ENCODE measurements at places on chromosomes 13 and 19.

DNA sequence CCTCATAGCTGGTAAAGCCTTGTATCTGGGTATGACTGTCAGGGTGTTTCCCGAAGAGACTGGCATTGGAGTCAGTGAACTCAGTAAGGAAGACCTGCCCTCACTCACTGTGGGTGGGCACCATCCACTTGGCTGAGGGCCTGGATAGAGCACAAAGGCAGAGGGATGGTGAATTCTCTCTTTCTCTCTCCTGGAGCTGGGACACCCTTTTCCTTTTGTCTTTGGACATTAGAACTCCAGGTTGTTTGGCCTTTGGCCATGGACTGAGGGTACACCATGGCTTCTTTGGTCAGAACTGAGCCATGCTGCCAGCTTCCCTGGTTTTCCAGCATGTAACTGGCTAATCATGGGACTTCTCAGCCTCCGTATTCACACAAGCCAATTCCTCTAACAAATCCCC, 4.6 kb upstream of the CEACAM1 start:
- DNase-seq: no peak

GRCh38 chr19:27736225-27736624, 1476.7 kb downstream of the UQCRFS1 start:
- no peak for DNase-seq

DNA sequence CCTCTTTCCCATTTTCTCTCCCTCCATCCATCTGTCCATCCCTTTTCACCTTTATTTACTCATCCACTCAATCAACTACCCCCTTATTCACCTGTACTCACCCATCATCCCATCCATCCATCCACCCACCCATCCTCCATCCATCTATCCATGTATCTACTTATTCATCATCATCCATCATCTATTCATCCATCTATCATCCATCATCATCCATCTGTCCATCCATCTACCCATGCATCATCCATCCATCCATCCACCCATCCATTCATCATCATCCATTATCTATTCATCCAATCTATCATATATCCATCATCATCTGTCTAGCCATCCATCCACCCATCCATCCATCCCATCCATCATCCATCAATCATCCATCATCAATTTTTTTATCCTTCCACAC, 48.3 kb upstream of the ZNF536 start:
- DNase-seq: no peak

GRCh38 chr13:46914341-46914740, 17.5 kb upstream of the HTR2A start:
- DNase-seq: no peak

DNA sequence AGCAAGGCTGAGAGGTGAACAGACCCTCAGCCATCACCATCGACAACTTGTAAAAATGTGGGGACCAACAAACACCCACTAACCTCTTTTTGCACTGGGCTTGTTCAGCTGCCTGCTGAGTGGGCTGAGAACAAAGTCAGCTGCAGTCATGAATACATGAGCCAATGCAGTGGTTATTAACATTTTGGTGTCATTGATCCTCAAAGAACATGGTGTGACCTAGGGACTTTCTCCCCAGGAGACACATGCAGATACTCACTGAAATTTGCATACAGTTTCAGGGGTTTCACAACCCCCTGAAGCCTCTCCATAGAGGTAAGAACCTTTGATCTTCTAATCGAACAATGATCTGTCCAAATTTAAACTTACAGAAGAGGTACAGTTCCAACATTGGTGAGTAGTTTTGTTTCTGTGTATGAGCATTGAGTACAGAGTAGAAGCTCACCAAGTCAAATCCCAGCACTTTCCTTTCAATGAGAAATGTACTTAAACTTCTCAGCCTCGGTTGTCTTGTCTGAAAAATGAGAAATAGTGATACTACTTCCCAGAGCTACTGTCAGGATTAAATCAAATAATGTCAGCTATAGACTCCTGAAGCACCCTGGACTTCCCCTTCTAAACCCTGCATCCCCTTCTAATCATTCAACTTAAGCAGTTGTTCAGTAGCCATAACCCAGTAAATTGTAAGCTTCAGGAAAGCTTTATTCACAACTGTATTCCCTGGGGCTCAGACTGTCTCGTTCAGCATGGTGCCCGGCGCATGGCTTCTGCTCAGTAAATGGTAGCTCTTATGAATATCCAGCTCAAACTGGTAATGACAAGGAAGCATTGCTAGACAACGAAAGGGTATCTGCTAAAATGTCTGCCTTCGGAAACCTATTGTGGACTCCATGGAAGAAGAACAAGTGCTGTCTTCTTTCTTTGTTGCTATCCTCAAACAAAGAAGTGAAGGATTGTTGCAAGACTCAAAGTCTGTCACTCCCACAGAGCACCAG, 148.7 kb downstream of the FOXO1 start:
- DNase-seq: no peak

DNA sequence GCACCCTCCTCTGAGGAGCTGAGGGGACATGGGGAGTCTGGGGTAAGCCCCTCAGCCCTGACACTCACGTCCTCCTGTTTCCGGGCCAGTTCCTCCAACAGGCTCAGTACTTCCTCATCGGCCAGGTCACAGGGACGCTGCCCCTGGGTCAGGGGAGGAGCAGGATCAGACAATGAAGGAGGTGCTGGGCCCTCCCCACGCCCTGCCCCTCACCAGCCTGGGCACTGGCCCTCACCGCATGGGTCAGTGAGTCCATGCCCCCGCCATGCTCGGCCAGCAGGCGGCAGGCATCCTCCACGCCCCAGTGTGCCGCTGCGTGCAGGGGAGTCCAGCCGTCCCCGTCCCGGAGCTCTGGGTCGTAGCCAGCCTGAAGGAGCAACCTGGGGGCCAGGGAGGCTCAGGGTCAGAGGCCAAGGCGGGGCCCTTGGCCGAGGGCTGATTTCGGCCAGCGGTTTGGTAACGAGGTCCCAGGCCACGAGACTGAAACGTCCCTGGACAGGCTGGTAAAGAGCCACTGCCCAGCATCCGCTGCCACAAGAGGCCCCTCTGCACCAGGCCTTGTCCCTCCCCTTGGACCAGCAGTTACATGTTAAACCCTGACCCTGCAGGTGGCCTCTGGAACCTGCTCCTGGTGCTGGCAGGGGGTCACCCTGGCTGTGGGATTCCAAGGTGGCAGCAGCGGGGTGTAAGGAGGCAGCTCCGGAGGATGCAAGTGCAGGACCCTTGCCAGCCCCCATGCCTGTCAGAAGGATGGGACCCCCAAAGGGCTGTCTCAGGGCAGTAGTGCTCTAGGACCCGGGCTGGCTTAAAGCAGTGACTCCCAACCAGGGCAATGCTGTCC, 18.5 kb downstream of the PPP1R12C start:
- no peak for DNase-seq

- no peak for DNase-seq
Observed at GRCh38 chr19:55488986-55489710, 912 bp downstream of the SSC5D start.

DNA sequence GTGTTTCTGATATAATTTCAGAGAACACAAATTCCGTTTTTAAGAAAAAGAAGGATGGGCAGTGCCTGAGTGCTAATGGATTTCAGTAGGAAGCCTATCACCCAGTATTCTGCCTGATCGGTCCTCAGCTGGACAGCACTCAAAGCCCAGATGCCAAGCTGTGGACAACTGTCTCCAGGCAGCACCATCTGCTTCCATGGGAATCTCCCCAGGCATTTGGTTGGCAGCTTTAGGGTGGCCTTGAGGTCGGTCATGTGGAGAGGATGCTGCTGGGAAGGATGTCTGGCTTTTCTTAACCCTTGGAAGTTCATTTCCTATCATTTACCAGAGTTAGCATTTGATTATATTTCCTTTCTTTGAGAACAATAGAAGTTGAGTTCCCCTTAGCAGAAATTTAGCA, 311.7 kb downstream of the TBC1D4 start:
- DNase-seq: no peak

DNA sequence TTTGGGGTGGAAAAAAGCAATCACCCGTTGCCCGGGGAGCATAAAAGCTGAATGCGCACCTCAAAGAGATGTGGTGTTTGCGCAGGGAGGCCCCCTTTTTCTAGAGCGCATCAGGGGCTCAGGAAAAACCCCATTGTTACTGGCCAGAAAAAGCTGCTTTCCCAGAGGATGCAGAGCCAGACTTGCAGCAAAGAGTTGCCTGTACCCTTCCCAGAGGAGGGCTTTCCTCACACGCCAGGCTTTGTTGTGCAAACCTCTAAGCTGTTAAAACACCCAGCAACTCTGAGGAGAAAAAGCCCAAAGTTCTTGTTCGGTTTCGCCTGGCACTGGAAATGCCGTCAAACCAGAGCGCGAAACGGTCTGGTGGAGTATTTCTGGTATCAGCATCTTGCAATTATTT, 29.3 kb downstream of the GSX1 start:
- no peak for DNase-seq

- DNase-seq: no peak
Observed at GRCh38 chr13:43981512-43982301, 102.0 kb downstream of the LACC1 start.

- peak; percentile 53 for DNase-seq
Observed at GRCh38 chr13:49627831-49628652, at the start of gene ARL11. Gene ARL11, plus strand, starts transcription at chr13:49628507. Its CDS starts 1,941 bp downstream, at chr13:49630448.

DNA sequence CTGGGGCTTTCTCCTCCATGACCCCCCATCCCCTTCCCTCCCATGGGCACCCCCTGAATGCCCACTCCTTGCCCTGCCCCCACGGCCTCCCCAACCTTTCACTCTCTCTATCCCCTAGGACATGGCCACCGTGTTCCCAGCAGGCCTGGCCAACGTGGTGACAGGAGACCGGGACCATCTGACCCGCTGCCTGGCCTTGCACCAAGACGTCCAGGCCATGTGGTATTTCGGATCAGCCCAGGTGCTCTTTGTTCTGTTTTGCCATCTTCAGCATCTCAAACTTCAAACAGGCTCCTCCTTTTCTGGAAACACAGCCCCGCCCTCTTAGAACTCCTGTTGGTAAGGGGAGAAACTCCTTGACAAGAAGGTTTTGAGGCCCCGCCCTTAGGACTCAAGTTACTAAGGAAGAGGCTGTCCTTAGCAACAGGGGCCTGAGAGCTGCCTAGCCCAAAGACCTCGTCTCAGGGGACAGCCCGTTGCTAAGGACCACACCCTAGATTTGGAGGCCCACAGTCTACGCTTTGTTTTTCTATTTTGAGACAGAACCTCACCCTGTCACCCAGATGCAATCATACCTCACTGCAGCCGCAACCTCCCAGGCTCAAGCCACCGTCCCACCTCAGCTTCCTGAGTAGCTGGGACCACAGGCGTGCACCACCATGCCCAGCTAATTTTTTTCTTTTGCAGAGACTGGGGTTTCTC, 5.1 kb upstream of the FLT3LG start:
- peak; percentile 55 for DNase-seq

- no peak for DNase-seq
Observed at GRCh38 chr13:66933994-66934393, 296.1 kb downstream of the PCDH9 start.

DNA sequence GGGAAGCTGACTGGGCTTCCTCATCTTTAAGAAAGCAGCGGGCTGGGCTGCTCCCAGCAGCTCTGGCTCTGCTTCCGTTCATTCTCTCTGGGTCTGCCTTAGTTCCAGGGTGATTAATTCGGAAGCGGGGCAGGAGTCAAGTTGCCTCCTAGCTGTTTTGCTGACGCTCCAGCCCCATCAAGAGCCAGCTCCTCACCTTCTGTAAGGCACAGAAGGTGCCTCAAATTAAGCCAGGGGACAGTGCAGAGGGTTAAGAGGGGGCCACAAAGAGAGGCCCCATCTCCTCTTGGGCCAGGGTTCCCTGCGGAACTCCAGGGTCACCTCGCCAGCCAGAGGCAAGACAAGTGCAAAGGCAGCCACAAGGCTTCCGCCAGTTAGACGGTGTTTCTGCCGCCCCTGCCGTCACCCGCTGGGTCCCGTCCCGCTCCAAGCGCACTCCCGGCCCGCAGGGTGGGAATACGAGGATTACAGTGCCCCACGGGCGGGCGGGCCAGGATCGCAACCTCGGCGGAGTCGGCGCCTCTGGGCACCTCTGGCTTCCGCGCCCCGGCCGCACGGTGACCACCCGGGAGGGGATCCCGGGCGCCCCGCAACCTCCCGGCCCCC, 508 bp downstream of the SLC15A1 start:
- DNase-seq: peak; percentile 55

GRCh38 chr19:46947866-46948265, 71.8 kb upstream of the NPAS1 start:
- DNase-seq: no peak

GRCh38 chr13:29905845-29906244, 55.4 kb upstream of the UBL3 start:
- peak; percentile 18 for DNase-seq

DNA sequence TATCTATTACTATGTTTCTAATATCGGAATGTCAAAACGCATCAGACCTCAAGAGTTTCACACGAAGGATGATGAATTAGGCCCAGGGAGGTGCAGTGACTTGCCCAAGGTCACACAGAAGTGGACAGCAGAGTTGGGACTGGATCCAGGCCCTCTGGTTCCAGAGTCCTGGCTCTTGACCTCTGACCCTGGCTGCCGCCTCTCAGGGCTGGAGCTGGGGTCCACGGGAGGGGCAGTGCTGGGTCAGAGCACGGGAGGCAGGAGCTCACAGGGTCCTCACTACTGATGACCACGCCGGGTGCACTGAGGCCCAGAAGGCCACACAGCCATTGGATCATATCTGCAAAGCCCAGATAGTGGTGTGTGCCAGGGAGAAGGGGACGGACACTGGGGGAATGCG, 9.2 kb upstream of the ASPDH start:
- no peak for DNase-seq

DNA sequence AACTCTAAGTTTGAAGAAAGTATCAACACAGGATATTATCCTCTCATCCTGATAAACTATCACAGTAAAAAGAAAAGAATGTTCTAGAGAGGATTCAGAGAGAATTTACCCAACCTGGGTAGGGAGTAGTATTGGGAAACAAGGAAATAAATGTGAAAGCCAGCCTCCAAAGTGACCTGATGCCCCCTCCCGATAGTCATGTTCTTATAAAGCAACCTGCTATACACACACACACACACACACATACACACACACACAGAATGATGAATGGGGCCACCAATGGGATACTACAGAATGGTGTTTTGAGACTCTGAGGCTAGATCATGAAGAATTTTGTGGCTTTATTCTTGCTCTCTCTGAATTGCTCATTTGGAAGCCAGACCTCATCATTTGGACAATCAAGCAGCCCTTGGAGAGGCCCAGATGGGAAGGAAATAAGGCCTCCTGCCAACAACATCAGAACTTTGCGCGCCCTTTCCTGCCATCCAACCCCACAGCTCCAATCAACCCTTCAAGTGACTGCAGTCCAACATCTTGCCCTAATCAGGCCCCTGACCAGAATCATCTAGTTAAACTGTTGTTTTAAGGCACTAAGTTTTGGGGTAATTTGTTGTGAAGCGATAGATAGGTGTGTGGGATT, 807.9 kb upstream of the ARGLU1 start:
- no peak for DNase-seq

DNA sequence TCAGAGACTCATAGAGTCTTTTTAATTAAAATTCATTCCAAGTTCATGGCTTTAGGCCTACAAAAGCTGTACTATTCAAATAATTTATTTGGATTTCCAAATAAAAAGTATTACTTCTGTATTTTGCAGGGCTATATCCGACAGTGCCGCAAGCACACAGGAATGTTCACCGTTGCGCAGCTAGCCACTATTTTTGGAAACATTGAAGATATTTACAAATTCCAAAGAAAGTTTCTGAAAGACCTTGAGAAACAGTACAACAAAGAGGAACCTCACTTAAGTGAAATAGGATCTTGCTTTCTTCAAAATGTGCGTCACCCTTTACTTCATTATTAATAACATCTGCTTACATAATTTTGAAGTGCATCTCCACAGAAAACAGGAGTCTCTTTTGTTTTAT, 20.5 kb upstream of the C1QTNF9 start:
- DNase-seq: no peak
